ENCODE measurements at places on chromosomes 2 and 18.
A peak's percentile ranks its signal among the peaks of the same experiment; 100 is the strongest.

DNA sequence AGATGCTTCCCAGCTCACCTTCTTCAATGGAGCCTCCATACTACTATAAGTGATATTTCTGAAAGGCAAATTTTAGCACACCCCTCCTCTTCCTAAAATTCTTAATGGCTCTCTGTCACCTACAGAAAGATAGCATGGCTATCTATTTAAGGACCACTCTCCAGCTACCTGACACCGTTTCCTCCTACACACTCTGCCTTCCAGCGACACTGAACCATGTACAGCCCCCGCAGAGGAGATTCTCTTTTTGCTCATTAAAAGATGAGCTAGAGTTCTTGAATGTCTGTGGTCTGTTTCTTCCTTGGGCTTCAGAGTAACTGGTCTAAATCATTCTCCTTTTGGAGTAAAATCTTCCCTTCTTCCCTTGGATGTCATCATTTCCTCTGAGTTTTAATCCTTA, 38.4 kb upstream of the GAREM1 start:
- DNase-seq: no peak

DNA sequence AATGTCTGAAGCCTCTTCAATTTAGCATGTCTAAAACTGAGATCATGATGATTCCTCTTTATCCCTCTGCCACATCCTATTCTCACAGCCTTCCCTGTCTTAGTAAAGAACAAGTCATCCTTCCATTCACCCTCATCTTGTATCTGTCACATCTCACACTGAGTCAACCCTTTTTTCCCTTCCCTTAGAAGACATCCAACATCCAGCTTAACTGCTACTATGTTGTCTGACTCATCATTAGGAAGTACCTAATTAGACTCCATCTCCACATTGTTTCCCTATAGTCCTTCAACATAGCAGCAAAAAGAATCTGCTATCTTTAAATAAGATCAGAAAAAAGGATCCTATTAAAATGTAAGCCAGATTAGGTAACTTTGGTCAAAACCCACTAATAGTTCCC, 85.2 kb upstream of the GRB14 start:
- DNase-seq: peak; percentile 83

DNA sequence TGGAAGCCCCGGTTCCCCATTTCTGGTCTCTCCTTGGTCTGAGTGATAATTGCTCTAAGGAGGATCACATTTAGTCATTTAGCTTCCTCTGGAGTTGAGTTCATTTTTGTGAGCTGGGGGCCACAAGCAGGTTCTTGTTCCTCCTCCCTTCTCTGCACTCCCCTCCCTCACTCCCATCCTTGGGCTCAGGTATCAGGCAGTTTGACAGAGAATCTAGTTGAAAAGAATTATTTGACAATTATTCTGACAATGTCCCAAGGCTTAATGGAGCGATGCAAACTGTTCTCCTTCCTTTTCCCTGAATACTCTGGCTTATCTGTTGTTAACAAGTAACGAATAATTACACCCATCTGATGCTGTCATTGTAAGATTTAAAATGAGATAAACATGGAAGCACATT, 61.5 kb downstream of the SERPINB8 start:
- DNase-seq: no peak

DNA sequence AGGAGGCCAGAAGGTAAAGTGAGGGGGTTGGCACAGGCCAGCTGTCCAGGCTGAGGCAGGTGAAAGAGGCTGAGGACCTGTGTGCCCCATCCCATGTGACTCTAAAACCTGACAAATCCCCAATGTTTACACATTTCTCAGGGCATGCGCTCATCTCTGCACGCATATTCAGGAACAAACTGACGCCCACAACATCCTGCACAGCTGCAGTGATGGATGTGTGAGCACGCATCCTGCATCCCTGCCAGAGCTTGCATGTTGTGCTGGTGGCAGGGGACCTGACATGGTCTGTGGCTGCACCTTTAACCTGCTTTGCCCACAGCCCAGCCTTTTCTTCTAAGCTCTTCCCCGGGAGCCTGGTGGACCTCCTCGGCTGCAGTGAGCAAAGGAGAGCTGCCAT, 83.1 kb downstream of the FBXO15 start:
- no peak for DNase-seq

- peak; percentile 89 for DNase-seq
Observed at GRCh38 chr18:23593720-23594119, 7.4 kb upstream of the NPC1 start.

GRCh38 chr2:32229635-32230034, 35.1 kb downstream of the NLRC4 start:
- no peak for DNase-seq

DNA sequence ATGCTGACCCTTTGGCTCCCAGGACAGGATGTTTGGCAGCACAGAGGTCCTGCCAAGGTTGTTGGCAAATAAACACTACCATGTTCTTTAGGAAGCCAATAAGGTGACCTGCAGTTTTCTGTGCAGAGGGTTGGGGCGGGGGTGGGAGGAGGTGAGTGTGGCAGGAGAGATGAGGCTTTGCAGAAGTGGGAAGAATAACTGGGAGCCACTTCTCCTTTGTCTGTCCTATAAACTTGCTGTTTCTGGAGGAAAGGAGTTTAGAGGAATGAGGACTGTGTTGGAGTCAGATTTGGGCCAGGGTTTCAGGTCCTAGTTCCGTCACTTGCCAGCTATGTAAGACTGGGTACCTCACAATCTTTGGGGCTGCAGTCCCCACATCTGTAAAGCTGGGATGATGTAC, 187.6 kb upstream of the SPRED2 start:
- no peak for DNase-seq

DNA sequence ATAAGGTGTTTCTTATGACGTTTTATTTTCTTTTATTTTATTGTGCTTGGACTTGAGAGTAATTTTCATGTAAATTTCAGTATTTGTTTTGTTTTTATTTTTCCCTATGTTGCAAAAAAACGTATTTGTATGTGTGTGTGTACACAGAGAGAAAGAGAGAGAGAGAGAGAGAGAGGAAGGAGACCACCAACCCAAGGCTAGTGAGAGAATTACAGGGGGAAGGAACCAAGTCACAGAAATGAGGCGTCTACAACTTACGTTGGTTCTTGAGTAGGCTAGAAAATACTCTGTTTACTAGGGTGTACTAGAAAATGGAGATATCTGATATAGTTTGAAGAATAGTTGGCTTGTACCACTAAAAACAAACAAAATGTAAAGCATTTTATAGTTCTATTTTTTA, 7.7 kb upstream of the DSC1 start:
- no peak for DNase-seq

GRCh38 chr2:240223631-240224030, 83.2 kb upstream of the OTOS start:
- no peak for DNase-seq

DNA sequence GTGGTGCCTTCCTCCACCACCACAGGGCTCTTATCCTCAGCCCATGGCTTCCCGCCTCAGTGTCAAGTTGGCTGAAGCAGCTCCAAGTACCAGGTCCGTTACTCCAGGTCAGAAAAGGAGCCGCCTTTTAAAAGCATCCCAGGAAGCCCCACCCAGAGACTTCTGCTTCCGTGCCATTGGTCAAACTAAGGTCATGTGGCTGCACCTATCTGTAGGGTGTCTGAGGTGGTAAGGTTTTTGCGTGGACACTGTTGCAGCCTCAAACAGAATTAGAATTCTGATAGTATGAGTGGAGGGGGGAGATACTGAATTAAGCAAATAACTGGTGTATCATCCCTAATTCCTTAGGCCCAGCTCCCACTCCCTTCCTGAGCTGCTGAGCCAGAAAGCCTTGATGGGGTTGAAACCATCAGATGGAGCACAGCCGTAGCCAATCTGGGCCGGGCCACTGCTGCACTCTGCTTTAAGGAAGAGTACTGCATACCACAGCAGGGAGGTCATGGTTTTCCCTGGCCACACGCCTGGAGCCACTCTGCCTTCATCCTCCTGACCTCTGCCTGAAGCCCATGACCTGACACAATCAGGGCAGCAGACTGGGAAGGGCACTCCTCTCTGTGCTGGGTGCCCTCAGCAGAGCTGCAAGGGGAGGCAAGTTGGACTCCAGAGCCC, 8.4 kb downstream of the TMEM247 start:
- peak; percentile 90 for DNase-seq

GRCh38 chr2:120779781-120780283, 44.2 kb downstream of the GLI2 start:
- DNase-seq: peak; percentile 90

DNA sequence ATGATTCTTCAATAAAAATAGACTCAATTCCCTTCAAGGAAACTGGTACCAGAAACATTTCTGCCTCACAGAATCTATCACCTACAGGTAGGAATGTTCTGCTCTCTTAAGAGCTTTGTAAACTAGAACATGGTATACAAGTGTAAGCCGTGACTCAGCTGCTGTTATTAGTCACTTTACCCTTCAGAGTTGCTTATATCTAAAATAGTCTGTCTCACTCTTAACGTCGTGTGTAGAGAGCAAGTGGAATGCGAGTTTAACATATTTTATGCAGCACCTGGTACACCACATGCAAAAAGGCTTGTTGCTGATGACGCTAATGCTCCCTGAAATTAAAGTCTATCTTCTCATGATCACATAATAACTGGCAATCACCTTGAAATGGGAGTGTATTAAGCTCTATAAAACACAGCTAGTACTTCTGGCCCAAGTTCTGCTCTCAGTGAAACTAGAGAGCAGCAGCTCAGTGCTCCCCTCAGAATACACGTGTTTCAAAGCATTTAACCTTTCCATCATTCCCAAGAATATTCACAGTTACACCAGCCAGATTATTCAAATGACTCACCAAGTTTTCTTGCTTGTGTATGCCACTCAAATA, 420.0 kb downstream of the ZEB2 start:
- DNase-seq: peak; percentile 86

DNA sequence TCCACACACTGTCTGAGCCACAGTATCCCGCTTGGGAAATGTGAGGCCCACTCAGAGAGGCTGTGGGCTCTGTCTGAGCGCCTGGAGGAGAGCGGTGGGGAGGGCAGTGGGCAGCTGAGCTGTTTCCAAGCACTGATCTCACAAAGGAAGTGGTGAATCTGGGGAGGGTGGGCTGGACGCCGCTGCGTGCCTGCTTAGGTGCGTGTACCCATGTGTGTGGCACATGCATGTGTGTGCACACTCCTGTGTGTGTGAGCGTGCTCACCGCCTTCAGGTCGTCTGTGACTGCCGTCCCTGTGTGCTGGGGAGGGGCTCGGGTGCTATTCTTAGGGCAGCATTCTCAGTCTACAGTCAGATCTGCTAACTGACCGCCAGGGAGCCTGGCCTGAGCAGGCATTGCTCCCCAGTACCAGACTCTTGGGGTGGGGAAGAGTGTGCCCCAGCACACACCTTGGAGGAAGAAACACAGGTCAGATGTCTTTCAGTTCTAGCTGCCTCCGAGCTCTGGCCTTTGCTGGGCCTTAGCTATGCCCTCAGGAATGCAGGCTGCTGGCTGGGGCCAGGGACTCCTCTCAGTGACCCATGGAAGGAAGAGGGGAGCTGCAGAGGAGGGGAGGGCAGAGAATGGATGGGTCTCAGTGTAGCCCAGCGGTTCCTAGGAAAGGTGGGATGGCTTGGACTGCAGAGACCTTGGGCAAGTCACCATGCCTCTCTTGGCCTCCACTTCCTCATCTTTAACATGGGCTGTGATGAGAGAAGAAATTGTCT, 31.4 kb downstream of the KCNIP3 start:
- DNase-seq: peak; percentile 43
